ENCODE measurements at places on chromosomes 13 and 19.

- DNase-seq, result no peak
Measured at GRCh38 chr13:45219938-45220375, 19.1 kb upstream of the KCTD4 start.

DNA sequence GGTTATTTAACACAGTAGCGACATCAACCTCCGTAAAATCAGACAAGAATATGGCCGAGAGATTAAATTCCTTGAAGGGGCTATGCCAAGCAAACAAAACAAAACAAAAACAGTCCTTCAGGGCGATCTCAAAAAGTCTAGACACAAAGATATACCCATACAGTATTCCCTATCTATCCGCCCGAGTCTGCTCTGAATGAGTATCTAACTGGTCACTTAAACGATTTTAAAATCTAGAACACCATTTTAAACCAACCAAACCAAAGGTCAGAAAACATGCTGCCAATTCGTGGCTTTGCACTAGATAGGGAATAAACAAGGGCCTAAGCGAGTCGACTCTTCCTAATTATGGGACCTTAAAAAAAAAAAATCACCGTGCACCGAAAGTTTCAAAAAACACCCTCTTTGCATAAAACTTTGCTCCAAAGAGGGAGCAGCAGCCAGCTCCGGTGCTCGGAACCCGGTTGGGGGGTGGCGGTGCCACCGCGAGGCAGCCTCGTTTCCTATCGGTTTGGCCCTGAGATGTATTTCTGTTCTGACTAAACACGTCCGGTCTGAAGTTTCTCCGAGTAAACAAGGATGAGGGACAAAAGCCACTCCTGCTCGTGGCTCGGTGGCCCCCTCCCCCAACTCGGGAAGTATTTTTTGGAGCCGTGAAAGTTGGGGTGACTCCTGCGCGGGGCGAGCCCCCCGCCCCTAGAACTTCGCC, 1.8 kb downstream of the HMGB1 start:
- DNase-seq, result no peak

- DNase-seq, result no peak
Measured at GRCh38 chr13:109610517-109610916, 175.9 kb downstream of the IRS2 start.

- peak; percentile 34 for DNase-seq
Measured at GRCh38 chr13:95787356-95788099, 110.6 kb downstream of the DNAJC3 start.

DNA sequence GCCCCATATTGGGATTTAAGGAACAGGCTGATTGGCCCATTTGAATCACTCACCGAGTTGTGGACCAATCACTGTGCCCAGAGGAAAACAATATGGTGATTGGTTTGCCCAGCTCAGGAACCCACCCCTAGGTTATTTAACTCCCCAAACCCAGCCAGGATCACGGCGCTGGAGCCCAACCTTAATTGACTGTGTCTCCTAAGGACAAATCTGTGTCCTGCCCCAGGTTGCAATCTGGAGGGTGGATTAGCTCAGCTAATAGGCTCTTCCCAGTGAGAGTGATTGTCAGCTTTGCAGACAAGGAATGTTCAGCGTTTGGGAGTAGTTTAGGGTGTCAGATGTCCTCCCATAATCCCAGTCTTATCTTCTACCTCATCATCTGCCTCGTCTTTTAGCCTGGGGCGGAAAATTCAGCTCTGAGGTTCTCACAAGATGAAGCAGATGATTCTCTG, 3.5 kb upstream of the ZNF358 start:
- no peak for DNase-seq

All from skeletal muscle cell (primary cell).